ENCODE measurements at places on chromosomes 2 and 18.

DNA sequence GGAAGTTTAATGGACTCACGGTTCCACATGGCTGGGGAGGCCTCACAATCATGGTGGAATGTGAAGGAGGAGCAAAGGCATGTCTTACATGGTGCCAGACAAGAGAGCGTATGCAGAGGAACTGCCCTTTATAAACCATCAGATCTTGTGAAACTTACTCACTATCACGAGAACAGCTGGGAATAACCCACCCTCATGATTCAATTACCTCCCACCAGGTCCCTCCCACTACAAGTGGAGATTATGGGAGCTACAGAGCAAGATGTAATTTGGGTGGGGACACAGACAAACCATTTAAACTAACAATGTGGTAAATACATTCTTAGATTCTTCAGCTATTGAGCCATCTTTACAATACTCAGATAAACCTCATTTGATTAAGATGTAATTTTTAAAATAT is 176.1 kb downstream of the SH3BP4 start:
- no peak for DNase-seq

DNA sequence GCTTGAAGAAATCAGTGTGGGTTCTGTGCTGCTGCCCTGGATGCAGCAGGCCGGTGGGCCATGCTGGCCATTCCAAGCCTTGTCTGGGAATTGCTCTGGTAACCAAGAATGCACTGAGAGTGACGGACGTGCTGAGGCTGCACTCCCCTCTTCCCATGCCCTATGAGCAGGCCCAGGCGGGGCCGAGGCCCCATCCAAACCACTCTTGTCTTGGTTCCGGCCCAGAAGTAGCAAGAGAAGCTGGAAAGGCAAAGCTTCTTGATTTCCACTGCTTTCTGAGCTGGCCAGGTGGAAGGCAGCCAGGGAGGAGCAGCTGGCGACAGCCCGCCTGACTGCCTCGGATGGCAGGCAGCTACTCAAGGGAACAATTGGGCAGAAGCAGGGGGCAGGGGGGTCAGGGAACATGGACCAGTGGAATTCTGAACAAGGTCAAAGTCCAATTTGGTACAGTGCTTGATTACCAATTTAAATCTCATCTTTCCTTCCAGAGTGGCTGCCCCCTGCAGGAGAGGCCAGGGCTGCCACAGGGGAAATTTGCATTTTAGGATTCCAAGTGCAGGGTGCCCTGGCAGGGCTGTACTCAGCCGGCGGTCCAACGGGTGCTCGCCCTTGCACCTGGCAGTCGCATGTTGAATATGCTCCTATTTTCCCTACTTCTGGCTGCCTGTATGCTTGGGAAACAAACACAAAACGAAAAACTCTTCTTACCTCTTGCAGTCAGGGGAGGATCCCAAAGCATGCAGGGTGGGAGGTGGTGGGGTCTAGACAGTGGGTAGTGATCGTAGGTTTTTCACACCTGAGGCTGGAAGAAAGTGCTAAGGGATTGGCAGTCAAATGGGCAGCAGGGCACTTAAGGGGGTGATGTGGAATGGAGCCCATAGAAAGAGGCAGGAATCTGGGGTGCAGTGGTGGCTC is 67.3 kb downstream of the LIPG start:
- DNase-seq = no peak

DNA sequence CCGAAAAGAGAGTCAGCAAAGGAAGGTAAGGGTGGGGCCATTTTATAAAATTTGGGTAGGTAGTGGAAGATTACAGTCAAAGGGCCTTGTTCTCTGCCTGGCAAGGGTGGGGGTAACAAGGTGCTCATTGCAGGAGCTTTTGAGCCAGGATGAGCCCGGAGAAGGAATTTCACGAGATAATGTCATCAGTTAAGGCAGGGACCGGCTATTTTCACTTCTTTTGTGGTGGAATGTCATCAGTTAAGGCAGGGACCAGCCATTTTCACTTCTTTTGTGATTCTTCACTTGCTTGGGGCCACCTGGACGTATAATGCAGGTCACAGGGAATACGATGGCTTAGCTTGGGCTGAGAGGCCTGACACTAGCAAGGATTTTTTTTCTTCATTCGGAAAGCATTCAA is 58.1 kb downstream of the CYP1B1 start:
- no peak for DNase-seq

GRCh38 chr2:96594691-96595152 is 43.4 kb downstream of the KANSL3 start:
- DNase-seq = no peak

- no peak for DNase-seq
Observed at GRCh38 chr2:7852546-7852945, 829.3 kb upstream of the ID2 start.

DNA sequence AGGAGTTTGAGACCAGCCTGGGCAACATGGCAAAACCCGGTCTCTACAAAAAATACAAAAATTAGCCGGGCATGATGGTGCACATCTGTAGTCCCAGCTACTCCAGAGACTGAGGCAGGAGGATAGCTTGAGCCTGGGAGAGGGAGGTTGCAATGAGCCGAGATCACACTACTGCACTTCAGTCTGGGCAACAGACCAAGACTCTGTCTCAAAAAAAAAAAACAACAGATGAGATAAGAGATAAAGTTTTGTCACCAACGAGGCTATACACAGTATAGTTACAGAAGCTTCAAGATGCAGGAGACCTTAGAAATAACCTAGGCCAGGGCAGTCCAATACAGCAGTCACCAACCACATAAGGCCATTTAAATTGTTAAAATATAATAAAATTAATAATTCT is 9.4 kb downstream of the FAM124B start:
- DNase-seq = no peak

DNA sequence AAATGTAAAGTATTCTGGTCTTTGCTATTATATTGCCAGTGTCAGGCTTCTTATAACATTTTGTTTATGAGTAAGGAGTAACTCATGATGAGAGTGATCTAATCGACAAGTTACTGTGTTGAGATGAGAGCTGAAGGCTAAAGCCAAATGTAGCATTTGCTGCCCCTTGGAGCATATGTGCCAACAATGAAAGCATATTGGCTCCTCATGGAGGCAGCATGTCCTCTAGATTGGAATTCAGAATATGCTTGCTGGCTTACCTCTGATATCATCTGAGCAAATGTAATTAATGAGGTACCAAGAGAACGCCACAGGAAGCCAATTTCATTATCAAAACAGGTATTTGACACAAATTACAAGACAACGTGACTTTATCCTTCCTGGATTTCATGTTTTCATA is 781.1 kb upstream of the FSHR start:
- DNase-seq = no peak

GRCh38 chr2:197239434-197239833 is 71.1 kb downstream of the ANKRD44 start:
- no peak for DNase-seq

- peak; percentile 88 for DNase-seq
Observed at GRCh38 chr2:121254748-121255147, 30.3 kb downstream of the TFCP2L1 start.

GRCh38 chr2:96853321-96853720 is 4.5 kb downstream of the ANKRD39 start:
- DNase-seq = no peak

DNA sequence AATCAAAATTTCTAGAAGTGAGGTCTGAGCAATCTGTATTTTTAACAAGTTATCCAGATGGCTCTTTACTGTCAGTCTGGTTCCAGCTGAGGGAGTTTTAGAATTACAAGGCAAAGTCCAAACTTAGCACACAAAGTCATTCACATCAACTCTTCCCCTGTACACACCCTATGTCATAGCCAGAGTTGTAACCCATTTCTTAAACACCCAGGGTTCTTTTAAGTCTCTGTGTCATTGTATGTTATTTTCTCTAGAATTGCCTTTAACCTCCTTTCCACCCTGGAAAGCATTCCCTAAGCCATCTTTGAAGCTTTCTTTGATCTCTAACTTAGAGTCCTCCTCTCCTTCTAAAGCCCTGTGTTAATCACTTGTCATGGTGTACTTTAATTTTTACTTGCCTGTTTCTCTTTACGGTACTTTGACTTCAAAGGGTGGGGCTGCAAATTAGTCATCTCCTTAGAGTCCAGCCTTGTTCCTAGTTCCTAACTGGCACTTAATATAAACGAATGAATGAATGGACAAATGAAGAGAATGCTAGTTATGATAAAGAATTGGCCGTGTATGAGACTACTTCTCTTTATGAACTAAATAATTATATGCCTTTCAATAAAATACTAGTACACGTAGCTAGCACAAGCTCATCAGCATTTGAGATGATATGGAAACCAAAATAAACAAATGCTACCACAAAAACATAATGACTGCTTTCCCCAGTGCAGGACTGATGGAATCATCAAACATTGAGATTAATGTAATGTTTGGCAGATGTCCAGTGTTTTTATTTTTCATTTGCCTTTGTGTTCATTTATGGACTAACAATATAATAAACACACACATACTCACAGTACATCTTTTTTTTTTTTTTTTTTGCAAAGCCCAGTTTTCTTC is 11.9 kb upstream of the ACTR3 start:
- peak; percentile 66 for DNase-seq

Measured in NCI-H1105 (cell line).